ENCODE measurements at places on chromosomes 11 and 22.
A peak's percentile ranks its signal among the peaks of the same experiment; 100 is the strongest.

DNA sequence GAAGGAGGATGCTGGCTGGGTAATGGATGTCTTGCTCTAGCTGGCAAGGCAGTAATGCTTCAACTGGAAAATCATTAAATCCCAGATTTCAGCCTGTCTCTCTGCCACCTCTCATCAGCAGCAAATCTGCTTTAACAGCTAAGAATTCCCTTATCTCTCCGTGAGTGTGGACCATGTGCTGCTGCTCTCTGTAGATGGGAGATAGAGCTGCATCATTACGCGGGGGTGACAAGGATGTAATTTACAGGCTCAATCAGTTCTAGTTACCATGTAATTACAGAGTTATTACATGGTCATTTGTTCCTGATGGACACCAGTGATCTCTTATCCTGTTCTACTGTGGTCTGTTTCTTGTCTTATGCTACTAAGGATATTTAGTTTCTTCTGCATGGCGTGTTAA, 665.4 kb downstream of the NTM start:
- DNase-seq = no peak

DNA sequence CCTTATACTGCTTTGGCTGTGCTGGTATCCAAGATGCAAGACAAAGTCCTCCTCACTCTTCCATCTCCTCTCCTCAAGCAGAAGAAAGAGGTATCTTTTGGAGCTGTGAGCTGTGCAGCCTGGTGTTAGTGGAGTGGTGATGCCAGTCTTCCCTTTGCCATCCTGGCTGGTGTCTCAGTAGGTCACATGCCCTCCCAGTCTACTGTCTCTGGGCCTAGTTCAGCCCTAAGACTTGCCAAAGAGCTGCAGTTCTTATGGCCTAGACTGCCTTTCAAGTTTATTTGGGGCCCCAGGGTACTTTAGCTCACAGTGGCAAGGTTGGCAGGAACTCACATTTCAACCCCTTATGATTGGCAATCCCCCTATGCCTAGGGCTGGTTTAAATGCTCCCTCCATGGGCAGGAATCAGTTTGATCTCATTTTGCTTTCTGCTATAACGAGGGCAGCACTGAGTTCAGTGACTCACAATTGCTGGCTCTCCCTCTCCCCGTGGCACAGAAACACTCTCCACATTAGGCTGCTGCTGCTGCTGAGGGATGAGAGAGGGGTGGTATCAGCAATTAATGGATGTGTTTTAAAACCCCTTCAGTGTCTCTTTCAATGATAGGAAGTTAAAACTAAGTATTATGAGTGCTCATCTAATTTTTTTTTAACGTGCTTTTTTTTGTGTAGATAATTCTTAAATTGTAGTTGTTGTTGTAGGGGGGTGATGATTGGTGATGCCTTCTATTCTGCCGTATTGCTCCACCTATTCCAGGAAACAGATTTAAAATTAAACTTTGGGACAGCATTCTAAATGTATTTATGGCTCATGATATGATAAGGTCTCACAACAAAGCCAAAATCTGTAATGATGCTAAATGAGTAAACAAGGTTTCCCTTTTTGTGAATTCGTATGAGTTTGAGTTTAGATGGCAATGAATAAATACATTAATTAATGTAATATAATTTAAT, 1295.0 kb downstream of the JRKL start:
- DNase-seq = no peak

DNA sequence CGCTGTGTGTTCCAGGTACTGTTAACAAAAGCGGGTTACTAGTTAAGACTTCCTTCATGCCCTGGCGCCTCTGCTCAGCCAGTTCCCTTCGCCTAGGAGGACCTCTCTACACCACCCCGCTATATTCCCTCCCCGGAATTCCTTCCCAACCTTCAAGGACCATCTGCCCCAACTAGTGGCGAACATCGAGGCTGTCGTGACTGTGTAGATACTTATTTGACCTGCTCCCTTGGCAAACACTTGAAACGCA, 450 bp upstream of the BCL2L13 start:
- DNase-seq = no peak

- DNase-seq = no peak
Measured at GRCh38 chr11:129372609-129373488, 2.8 kb upstream of the BARX2 start.

- DNase-seq = no peak
Measured at GRCh38 chr11:88415495-88415894, 78.0 kb upstream of the CTSC start.

DNA sequence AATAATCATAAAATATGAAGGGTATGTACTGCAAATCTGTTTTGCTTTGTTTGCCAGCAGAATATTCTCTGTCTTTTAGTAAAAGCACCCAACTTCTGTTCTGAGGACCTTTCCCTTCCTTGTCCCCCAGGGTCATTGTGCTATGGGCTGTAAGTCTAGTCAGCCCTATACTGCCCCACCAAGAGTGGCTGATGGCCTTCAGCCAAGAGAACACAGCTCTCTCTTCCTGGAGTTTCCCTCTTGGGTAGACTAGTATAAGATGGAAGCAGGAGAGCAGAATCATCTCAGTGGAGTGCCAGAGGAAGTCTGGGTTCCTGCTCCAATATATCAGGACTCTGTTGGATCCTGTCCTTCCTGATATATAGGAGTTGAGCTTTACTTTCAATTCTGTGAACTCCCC, 29.0 kb downstream of the MMP13 start:
- no peak for DNase-seq

GRCh38 chr11:2101171-2101675, 38.0 kb downstream of the IGF2 start:
- no peak for DNase-seq

- no peak for DNase-seq
Measured at GRCh38 chr11:105738986-105739795, 129.3 kb downstream of the GRIA4 start.

DNA sequence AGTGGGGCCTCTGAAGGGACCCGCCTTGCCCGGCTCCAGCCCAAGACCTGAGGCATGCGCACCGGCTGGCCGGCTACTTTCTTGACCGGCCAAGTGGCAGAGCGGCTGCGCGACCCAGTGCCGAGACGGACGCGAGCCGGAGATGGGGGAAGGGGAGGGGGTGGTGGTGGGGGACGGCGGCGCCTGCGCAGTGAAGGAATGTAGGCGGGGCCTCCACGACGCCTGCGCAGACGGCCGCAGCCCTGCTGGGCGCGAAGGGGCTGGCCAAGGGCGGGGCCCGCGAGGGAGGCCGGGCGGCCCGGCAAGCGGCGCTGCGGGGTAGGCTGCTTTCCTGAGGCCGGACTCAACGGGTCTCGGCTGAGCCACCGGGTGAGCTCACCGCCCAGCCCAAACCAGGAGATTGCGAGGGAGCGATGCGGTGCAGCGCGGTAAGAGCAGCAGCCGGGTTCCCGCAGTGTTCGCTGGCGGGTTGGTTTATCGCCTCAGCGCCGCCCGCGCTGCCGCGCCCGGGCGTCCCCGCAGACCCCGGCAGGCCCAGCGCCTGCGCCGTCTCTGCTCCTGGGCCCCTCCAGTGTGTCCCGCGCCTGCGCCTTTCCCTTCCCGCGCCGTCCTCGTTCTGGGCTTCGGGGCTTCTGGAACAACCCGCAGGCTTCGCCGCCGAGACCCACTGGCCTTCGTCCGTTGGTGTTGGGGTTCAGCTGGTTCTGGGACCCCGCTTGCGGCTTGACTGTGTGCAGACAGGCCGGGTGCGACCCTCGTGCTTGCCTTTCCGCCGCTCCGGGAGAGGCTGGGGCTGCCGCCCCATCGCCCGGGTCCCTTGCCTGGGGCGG, at the start of gene SPECC1L:
TSS of gene SPECC1L (plus strand) at position 276 of the 830 bp plus-strand sequence. CDS start 31,401 bp downstream, outside the sequence.
- peak; percentile 76 for DNase-seq

DNA sequence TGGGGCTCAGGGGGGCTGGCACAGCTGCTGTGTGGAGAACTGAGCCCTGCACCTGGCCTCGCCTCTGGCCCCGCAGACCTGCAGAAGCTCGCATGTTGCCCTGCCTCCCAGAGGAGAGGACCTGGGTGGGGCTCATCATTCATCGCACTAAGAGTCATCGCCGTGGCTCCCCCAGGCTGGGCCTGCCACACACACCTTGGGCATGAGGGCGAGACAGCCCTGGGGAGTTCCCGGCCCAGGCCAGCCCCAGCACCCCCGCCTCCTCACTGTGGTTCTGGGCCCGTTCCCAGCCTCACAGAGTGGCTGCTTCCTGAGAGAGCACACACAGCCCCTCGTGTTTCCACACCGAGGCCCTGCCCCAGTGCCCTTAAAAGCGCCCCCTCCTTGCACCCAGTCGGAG, 694.6 kb downstream of the TBC1D22A start:
- no peak for DNase-seq

GRCh38 chr22:26592421-26592891, 2.5 kb upstream of the TPST2 start:
- DNase-seq = no peak

DNA sequence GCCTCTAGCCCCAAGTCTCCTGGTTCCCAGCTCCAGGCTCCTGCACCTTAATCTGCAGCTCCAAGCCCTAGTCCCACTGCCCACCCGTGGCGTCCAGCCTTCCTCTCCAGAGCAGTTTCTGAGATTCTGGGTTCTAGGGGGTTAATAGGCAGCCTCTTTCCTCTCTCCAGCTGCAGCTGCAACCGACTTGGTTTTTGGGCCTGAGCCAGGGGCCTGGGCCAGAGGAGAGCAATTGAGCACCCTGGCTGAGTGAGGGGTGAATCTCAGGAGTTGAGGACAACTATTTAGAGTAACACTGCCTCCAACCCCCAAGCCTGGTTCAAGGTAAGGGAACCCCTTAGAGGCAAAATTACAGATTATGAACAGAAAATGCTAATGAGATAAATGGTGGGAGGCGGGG, 9.0 kb upstream of the CHRM1 start:
- no peak for DNase-seq

DNA sequence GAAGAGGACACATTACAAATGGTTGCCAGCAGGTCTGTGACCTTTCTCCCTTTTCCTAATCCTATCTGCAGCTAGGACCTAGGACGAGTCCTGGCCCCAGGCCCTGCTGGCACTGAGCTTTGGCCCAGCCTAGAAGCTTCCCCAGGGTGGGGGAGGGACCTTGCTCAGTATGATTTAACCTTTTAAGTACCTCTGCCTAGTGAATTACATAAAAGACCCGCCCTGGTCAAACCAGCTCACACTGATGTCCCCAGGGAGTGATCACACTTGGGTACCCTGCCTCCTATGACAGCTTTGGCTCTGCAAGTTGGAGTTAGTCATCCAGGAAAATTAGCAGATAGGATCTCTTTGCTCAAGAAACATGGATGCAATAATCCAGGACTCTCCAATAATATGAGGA, 21.9 kb downstream of the ASCC2 start:
- no peak for DNase-seq

DNA sequence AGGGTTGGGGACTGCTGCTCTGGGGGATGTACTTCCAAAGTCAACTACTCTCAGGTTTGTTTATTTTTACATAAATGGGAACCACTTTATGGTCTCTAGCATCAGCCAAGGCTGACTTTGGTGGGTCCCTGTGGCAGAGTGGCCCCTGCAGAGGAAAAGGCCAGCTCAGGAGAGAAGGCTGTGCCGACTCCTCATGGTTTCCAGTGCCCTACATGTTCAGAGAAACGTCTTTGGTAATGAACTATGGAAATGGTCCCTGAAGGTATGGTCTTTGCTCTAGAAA, 3.0 kb upstream of the ZDHHC8 start:
- DNase-seq = no peak

- no peak for DNase-seq
Measured at GRCh38 chr11:82703796-82704195, 29.9 kb downstream of the FAM181B start.

GRCh38 chr22:49962751-49963646, 2.4 kb downstream of the PIM3 start:
- no peak for DNase-seq

Data from cortex of kidney (tissue), 1 donor.